Mucosa of gallbladder (tissue), 1 donor: ENCODE measurements at places on chromosomes 7 and 10. TPM values are rescaled to one million over a fixed set of nuclear protein-coding genes. Genes with fewer than 3 reads are reported as not detected.

TMEM176B gene
- total RNA-seq: 304 TPM

HYAL4 gene
- total RNA-seq: not detected

MMRN2 gene
- 17.4 TPM for total RNA-seq

IGF2BP3 gene
- total RNA-seq: 0.66 TPM

UBTD1 gene
- total RNA-seq: 13.8 TPM

PRKCQ gene
- total RNA-seq: 1.4 TPM

PNLIPRP3 gene
- total RNA-seq: not detected

RET gene
- total RNA-seq: 1.6 TPM

AKR1C1 gene
- total RNA-seq: 48.7 TPM

GPRIN2 gene
- 14.8 TPM for total RNA-seq

TSPAN12 gene
- 65.8 TPM for total RNA-seq

CCDC186 gene
- 27.7 TPM for total RNA-seq

FAM13C gene
- total RNA-seq: 11.4 TPM

SOSTDC1 gene
- total RNA-seq: 0.12 TPM

- no peak for DNase-seq
These were observed 53.5 kb downstream of the JMJD1C start for GRCh38 chr10:63412304-63412703.

DNA sequence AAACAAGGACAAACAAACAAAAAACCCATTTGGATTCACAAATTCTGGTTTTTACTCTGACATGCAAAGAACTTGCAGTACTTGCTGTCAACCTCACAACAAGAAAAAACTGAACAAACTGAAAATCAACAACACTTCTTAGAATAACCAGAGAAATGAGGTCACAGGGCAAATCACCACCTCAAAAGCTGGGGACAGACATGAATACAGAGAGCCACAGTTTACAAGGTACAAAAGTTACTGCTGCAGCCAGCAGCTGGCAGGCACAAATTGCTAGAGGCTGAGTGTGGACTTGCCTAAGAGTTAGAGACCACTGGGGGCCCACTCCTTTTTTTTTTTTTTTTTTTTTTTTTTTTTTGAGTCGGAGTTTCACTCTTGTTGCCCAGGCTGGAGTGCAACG, 15.0 kb upstream of the RNF32 start:
- no peak for DNase-seq

DNA sequence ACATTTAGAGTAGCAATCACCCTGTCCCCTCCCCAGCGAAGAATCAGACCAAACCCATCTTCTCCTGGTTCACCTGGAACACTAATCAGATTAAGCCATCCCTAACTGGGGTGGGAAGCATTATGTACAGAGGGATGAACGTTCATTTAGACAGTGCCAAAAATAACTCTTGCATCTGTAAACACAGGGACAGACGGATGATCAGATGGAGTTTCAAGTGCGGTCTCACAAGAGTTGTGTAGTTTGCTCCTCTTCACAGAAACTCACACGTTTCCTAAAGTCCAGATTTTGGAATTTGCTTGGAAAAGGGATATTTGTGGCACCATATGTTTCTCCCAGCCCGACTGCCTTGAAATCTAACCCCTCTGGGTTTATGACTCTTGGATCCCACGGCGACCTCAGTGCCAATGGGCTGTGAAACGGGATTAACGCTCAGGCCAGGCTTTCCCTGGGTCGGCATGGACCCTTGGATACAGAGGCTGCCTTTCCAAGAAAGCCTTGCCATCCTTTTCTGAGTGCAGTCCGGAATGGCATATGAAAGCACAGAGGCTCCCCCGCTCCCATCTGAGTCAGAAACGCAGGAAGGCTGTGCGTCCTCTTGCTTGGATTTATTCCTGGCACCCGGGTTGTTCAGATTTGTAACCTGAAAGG, 293.2 kb upstream of the HABP2 start:
- no peak for DNase-seq

- DNase-seq: no peak
These were observed 64.6 kb downstream of the ALOX5 start for GRCh38 chr10:45438466-45439090.

- no peak for DNase-seq
These were observed 1020.9 kb downstream of the GATA3 start for GRCh38 chr10:9075420-9075819.

DNA sequence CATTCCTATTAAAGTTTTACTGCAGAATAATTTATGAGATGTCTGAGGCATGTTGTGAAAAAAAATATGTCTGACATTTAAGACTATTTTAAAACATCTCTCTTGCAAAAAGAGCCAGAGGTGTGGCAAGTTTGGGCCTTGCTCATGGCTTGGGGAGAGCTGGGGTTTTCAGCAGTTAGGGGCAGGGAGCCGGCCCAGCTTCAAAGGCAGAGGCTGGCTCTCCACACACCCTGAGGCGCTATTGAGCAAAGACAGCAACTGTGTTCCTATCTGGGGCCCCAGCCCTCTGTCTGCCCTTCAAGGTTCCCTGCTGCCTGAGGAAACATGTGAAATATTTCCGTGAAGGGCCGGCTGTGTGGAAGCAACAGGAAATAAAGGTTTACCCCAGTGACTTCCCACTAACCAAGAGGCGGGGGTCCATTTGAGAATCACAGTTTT, 94.0 kb downstream of the SORBS1 start:
- DNase-seq: no peak

- no peak for DNase-seq
These were observed 85.7 kb downstream of the LRGUK start for GRCh38 chr7:134212576-134213546.

DNA sequence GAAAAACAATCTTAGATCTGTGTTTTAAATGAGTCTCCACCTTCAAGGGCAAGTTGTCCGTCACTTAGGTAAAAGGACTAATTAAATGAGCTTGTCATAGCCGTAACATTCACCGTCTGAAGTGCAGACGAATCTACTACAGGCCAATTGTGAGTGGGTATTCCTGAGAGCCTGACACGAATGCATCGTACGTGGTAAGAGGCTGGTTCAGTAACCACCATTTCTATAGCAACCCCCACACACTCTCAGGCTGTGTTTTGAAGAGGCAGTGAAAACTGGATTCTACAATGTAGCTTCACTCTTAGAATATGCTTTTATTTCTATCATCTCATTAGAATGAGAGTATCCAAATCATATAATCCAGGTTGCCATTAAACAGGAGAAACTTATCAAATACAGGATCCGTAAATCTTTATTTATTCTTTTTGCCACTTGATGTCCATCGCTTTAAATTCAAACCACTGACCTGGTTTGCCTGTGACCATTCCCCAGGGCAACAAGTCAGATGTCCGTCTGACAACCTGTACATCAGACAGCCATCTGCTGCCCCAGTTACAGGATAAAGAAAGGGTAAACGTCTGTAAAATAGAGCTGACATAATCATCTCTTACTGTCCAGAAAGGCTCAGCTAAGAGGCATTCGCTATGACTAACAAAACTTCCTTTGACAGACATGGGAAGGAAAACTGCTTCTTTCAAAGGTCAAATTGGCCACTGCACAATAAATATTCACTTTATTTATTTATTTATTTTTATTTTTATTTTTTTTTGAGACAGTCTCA, 70.3 kb upstream of the NMT2 start:
- no peak for DNase-seq

DNA sequence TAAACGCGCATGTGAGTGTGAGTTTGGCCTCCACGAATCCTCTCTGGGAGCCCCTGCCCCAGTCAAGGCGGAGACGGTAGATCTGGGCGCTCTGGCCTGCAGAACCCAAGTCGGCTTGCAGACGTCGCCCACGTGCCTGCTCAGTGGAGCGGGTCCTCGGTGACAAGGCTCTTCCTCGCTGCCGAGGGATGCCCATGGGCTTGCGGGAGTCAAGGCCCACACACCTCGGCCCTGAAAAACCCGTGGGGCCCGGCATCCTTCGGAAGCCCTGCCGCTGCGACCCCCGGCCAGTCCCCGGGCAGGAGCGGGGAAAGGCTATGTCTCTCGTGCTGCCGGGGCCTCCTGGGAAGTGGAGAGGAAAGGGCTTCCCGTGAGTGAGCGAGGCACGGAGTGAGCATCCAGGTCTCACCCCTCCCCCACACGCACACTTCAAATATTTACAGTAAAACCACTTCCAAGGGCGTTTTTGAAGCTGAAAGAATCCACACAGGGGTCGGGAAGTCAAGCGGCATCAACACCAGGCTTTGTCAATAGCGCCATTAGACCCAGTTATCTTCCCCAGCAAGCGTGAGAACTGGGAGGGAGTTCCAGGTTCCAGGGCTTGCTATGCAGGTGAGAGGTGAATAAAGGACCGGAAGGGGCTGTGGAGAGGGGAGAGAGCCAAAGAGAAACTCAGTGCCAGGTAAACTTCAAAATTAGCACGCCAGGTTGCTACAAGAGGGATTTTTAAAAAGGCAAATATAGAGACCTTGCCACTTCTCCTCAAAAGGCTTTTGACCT, 1.1 kb upstream of the MNX1 start:
- no peak for DNase-seq

- no peak for DNase-seq
These were observed 2.5 kb downstream of the TNS3 start for GRCh38 chr7:47579458-47579857.

- no peak for DNase-seq
These were observed 16.9 kb upstream of the TAX1BP1 start for GRCh38 chr7:27723085-27723484.

DNA sequence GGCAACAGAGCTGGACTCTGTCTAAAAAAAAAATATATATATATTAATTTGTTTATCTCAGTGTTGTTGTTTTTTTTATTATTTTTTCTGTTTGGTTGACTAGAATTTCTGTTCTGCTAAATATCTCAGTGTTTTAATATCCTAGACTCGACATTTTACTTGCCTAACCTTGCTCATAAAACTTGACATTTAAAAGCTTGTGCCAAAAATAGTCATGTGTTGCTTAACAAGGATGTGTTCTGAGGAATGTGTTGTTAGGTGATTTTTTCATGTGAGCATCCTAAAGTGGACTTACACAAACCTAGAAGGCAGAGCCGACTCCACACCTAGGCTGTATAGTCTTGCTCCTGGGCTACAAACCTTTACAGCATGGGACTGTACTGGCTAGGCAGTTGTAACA, 23.1 kb downstream of the NRBF2 start:
- DNase-seq: no peak

GRCh38 chr7:25541094-25541821, 313.0 kb upstream of the NPVF start:
- no peak for DNase-seq

DNA sequence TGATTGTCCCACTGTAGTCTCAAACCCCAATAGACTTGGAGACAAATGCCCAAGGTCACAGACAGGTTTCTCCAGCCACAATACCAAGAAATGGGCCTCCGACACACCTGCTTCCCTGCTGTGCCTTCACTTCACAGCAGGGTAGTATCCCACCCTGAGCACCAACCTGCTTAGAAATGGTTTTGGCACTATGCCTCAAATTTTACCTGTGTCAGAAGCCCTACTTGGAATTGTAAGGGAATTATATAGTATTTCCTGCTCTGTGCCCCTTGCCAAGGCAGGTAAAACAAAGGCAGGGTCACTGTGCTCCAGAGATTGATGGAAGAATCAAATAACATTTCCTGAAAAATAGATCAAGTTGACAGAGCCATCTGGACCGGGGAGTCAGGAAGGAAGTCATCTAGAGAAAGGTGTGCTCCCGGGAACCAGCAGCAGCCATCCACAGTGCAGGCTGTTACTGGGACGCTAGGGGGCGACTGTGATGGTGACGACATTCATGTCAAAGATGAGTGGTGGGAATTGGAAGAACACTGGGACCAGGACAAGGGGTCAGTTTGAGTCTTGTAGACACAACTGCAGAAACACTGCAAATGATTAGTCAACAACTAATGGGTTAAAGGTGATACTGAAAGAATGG, 117.8 kb upstream of the AKR1E2 start:
- DNase-seq: no peak

DNA sequence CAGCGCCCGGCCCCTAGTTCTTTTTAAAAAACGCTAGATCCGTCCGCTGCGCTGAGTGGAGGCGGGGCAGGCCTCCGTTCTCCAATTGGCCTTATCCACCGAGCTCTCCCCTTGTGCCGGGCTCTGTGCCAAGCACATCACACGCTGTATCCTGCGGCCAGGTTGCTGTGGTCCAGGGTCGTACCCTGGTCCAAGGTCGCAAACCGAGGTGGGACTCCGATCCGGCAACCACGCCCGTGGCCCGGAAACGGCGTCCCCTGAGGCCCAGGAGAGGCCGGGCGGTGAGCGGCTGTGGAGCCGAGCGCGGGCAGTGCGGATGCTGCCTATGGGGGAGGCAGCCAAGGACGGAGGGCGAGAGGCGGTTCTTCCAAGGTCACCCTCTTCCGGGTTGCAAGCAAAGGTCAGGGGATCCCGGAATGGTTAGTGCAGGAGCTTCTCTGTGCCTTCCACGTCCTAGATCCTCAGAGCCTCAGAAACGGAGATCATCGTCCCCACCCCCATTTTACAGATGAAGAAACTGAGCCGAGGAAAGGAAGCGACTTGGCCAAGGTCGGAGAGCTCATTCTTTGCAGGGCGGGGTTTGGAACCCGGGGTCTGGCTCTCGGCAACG, 72.4 kb upstream of the LRRC4 start:
- no peak for DNase-seq

DNA sequence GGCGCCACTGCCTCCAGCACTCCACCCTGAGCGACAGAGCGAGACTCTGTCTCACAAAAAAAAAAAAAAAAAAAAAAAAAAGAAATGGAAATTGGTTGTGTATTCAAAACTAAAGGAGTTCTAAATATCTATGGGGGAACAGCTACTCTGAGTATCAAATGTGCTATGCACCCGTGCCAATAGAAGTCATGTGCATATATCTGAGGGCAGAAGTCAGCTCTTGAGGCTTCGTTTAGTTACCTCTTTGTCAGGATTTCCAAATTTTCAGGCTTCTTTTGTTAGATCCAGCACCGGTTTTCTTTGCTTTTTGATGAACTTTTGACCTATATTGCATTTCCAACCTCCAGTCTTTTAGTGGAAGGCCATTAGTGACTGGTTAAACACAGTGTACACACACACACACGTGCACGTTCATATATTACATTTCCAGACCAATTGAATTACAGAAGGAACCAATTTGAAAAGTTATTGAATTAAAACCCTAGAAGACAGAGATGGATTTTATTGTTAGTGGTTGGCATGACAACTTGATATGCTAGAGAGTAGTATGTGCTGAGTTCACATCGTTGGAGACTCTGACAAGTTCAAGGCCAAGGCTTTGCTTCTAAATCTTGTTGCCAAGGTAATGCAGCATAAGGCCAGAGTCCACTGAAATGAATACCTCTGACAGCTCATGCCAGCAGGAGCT, 33.1 kb upstream of the ADD3 start:
- DNase-seq: peak; percentile 81

DNA sequence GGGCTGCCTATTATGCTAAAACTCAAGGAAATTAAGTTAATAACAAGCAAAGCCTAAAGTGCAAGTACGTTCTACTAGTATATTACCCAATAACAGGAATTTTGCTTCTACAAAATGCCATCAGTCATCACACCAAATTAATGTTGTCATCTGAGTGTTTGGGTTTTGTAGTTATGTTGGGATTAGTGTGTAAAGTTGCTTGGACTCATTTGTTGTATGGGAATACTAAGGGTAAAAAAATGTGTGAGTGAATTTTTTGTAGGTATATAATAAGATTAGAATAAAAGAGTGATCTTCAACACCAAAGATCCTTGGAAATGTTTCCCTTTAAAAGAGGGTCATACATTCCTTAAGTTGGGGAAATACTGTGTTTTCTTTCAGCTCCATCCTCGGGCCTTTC, 38.6 kb downstream of the NRP1 start:
- no peak for DNase-seq
